ENCODE measurements at places on chromosomes 3 and 15.

DNA sequence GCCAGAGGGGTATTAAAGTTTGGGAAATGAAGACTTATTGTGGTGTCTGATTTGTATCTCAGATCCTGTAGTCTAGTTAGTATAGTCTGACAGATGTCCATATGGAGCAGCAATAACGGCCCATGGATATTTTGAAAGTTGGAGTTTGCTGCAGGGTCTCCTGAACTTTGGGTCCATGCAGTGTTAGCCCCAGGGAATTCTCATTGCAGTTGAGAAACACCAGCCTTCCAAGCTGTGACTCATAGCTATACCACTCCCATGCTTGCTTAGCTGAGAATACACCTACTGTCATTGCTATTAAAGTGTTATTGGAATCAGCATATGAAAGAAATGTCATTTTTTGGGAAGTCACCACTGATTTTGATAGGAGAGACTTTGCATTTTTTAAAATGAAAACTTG is 29.2 kb downstream of the TMOD2 start:
- no peak for DNase-seq

- DNase-seq = no peak
These were observed 803 bp upstream of the B3GNT5 start for GRCh38 chr3:183252118-183252782.

DNA sequence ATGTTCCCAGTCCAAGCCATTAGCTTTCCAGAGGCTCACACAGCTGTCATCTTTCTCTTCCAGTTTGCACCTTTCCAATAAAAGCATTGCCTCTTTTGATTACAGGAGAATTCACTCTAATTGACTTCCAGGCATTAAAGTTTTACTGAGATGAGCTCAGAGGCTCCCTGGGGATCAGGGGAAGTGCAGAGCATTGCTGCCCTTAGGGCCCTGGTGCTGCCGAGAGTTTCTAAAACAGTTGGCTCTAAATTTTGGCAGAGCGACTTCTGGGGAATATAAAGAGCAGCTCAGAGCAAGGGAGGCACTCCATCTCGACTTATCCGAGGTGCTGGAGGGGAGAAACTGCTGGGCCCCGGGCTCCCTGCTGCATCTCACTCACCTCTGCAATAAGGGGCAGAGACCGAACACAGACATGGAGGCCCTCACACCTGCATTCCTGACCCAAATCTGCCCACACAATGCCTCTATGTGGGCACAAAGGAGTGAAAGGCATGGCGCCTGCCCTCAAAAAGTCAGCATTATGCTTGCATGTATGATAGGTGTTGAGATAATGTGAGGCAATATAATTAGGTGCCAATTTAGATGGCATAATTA is 61.7 kb downstream of the SCN11A start:
- DNase-seq = no peak

GRCh38 chr3:45793482-45794176 is 2.7 kb downstream of the SLC6A20 start:
- no peak for DNase-seq

DNA sequence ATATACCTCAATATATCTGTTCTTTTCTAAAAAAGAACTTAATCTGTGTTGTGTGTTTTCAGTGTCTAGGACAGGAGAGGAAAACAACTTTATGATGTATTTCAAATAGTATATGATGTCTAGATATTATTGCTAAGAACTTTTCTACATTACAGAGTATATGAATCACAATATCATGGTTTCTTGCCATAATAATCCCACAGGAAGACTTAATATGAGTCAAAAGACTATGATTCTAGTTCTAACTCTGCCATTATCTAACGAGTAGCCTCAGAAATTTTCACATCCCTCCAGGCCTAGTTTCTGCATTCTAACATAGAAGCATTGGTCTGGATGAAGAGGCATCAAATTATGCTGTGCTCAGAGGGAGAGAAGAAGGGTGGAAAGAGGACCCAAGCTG is 107.7 kb upstream of the SPRED1 start:
- no peak for DNase-seq

DNA sequence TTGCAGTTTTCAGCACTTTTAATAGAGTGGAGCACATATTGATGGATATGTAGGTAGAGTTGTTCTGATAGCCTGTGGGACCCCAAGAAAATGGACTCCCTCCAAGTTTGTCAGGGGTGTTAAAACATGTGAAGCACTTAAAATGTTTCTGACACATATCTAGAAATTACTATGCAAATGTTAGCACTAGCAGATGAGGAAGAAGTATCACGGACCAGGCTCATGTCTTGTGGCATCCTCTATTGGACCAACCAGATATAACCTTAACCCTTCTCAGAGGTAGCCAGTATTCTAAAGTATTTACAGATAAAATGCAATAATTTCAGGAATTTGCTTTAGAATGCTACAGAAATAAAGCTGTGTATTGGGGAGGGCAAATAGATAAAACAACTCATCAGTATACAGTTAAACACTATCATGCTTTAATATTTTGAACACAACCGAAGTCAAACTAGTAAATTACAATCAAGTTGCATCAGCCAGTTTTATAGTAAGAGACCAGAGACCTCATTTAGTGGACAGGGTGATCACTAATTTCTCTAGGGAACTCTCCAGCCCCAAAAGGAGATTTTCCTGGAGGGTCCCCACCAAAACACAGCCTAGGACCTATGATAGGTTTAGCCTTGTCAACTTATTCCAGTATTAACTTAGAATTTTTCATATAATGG is 57.2 kb upstream of the FBN1 start:
- no peak for DNase-seq

DNA sequence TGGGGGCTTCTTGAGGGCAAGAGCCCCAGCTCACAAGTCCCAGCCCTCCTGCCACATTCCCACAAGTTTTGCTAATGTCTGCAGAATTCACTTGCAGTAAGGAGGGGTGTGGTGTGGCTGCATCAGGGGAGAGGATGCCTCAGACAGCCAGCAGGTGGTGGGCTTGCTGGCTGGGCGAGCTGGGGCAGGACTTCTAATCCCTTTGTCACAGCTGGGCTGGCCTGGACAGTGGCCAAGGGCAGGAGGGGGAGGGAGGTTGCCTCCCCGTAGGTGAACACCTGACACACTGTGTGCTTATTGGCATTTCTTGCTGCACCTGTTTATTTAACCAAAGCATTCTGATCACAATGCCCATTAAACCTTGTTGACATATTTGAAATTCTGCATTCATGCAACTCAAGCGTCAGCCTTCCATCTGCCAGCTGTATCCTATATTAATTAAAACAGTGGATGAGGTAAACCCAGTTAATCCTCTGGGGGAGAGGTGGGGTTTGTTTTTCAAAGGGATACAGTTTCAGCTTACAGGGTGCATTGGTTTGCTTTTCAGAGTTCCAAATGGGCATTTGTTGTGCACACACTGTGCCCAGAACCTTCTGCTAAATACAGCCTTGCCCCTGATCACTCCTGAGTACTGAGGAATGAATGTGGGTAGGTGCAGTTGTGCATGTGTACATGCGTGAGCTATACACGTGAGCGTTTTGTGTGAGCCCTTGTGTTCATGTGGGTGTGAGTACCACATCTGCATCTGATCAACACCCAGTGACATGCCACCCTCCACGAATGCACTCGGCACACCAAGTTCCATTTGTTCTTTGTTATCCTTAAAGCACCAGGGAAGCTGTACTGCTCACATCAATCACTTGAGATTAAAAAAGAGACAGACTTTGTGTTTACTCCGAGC is 268.7 kb downstream of the XXYLT1 start:
- peak; percentile 83 for DNase-seq

DNA sequence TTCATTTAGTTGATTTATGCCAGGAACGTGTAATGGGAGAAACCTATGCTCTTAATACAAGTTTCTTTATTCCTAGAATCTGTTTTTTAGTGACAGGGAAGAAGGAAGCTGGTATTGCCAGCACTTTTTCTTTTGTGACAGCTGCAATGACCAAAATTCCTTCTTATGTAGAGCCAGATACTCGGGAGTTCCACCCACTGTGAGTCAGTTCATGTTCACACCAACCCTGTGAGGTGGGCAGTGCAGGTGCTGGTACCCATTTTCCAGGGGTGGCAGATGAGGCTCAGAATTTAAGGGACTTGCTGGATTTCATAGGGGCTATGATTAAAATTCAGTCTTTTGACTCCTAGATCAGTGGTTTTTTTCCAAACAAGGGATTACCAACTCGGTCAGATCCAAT is 34.7 kb downstream of the OXNAD1 start:
- DNase-seq = no peak

GRCh38 chr3:73789825-73790444 is 165.2 kb upstream of the PDZRN3 start:
- DNase-seq = no peak

GRCh38 chr3:180922242-180922641 is 9.8 kb downstream of the FXR1 start:
- no peak for DNase-seq

GRCh38 chr15:53625260-53625659 is 134.2 kb downstream of the WDR72 start:
- no peak for DNase-seq

GRCh38 chr15:91853948-91854638 is 585 bp downstream of the SLCO3A1 start:
- no peak for DNase-seq

- DNase-seq = no peak
These were observed 41.3 kb downstream of the CMTM7 start for GRCh38 chr3:32432711-32433530.

GRCh38 chr3:179794355-179794754 is 141.5 kb downstream of the USP13 start:
- DNase-seq = no peak

GRCh38 chr3:25396686-25397085 is 31.4 kb upstream of the RARB start:
- DNase-seq = no peak

DNA sequence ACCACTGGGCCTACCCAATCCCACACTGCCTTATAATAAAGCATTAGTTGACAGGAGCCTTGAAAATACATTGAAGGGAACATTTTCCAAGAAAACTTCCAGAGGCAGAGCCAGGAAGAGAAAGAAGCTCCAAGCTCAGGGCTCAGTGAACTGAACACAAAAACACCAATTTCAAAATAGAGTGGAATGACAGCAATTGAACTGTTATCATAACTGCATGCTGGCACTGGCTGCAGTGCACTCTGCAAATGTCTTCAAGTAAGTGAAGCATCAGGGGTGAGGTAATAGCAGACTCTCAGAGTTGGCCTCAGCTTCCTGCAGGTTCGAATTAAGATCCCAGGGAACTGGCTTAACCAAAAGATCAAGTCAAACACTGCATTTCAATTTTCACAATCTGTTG is 388.0 kb upstream of the WNT5A start:
- no peak for DNase-seq

- DNase-seq = no peak
These were observed 37.1 kb downstream of the REC114 start for GRCh38 chr15:73480050-73480449.

GRCh38 chr3:17135696-17136095 is 250.9 kb downstream of the PLCL2 start:
- DNase-seq = no peak

DNA sequence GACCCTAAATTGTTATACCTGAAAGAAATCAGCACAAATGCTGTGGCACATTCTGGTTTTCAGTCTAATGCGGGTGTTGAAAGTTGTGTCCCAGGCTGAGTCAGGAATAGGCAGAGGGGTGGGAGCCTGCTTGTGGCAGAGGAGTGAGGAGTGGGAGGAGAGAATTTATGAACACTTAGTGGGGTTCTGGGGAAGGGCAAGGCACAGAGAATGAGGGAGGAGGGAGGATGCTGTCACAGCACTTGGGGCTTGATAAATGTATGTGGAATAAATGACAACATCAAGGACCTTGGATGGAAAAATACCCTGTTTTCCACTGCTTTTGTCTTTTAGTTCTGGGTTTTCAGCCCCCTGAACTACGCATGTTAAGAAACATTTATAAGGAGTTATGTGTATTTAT is 49.3 kb downstream of the ZNF621 start:
- DNase-seq = no peak

- no peak for DNase-seq
These were observed 44.8 kb downstream of the STRIT1 start for GRCh38 chr3:155248531-155249187.

DNA sequence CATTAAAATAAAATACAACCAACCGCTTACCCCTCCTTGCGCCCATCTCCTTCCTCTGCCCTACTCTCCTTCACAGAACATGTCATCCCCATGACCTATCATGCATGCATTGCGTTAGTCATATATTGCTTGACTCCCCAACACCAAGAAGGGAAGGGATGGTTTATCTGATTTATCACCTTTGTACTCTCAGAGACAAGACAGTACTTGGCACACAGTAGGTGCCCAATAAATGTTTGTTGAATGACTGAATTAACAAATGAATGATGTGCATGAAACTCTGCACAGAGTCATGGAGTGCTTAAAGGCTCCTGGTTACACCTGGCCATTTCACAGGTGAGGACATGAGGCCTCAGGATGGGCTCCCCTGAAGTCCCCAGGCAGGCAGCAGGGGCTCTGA is 59.7 kb downstream of the IQSEC1 start:
- no peak for DNase-seq

- DNase-seq = no peak
These were observed 31.4 kb downstream of the ETV5 start for GRCh38 chr3:186077466-186077865.

GRCh38 chr3:126780666-126781065 is 76.6 kb downstream of the CHCHD6 start:
- DNase-seq = no peak

GRCh38 chr15:65470866-65471265 is 46.6 kb downstream of the DPP8 start:
- DNase-seq = no peak

DNA sequence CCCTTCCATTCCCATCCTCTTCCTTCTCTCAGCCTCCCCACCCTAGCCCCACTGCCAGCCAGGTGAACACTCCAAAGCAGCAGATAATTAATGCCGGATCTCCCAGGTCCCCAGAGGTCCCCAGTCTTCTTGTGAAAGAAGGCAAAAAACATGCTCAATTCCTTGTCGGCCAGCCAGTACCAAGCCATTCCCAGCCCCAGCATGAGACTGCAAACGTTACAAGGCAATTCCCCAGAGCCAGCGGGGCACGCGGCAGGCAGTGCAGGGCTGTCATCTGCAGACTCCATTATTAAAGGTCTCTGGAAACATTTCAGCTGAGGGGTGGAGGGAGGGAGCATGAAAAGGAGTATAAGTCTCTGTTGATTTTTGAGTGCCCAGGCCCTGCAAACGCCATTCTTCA is 117.8 kb downstream of the XXYLT1 start:
- DNase-seq = peak; percentile 40

GRCh38 chr3:9673082-9673481 is 23.8 kb downstream of the MTMR14 start:
- DNase-seq = no peak

All from NCI-H1092 (cell line).